ENCODE measurements at places on chromosomes 5 and 9. TPM values are rescaled to one million over a fixed set of nuclear protein-coding genes. Genes with fewer than 3 reads are reported as not detected.

DNA sequence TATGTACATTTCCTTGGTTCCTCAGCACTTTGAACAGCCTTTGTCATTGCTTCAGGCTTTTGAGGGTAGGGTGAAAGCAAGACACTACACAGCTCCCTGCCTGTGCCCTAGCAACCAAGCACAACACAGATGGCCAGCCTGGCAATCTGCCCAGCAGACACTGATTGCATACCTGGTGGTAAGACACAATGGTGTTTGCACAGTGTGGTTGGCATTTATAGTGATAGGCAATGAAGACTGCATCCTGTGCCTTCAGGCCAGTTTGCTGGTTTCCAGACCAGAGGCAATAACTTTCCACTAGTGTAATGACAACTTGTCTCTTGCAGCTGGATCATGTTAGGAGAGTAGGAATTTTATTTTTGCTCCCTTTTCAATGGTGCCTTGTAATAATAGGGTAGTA, 144.5 kb upstream of the TNC start:
- no peaks in the 10 kb centered on the region for H3K27me3 ChIP-seq
- no peaks in the 10 kb centered on the region for H3K36me3 ChIP-seq
- DNase-seq, result no peak
- no peak overlapping the region for H3K4me3 ChIP-seq
- no peaks in the 10 kb centered on the region for H3K4me1 ChIP-seq

The COL23A1 gene
- polyA plus RNA-seq, result 3.1 TPM

- no peaks in the 10 kb centered on the region for H3K27me3 ChIP-seq
- no peaks in the 10 kb centered on the region for H3K4me1 ChIP-seq
- H3K36me3 ChIP-seq, result no peaks in the 10 kb centered on the region
- H3K4me3 ChIP-seq, result no peak overlapping the region
These were observed 133.8 kb downstream of the PDE4D start for GRCh38 chr5:59759600-59760351.

DNA sequence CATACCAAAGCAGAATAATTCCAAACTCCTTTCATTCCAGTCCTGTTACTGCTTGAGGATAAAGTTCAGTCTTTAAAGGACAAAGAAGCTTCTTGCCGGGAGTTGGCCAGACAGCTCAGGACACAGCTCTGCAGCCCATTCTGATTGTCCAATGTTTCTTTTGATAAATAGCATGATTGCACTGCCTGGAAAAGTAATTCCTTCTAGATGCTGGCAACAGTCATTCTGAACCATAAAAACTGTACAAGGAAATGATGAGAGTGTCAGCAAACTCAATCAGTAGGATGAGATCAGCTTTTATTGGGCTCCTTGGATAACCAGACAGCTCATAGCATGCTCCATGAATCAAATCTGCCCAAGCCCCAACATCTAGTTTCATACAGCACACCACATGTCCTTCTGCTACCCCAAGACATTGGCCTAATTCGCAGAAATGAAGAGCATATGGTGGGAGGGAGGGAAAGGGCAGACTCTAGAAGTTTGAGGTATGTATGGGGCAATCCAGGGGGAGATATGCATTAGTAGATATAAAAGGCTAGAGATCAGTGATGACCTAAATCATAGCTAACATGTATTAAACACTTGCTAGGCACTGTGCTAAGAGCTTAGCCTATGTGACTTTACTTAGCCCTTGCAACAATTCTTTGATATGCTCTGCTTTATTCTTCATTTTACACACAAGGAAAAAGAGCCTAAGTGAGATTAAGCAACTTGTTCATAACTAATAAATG, 219.9 kb upstream of the NREP start:
- no peaks in the 10 kb centered on the region for H3K4me1 ChIP-seq
- no peaks in the 10 kb centered on the region for H3K36me3 ChIP-seq
- no peak overlapping the region for H3K4me3 ChIP-seq
- no peaks in the 10 kb centered on the region for H3K27me3 ChIP-seq
- H3K27ac ChIP-seq, result no peak overlapping the region

- H3K4me3 ChIP-seq, result no peak overlapping the region
- DNase-seq, result no peak
- peaks cover 19% of the 10 kb centered on the region for H3K4me1 ChIP-seq
- no peaks in the 10 kb centered on the region for H3K36me3 ChIP-seq
These were observed 60.6 kb downstream of the SHB start for GRCh38 chr9:38008168-38009034.

DNA sequence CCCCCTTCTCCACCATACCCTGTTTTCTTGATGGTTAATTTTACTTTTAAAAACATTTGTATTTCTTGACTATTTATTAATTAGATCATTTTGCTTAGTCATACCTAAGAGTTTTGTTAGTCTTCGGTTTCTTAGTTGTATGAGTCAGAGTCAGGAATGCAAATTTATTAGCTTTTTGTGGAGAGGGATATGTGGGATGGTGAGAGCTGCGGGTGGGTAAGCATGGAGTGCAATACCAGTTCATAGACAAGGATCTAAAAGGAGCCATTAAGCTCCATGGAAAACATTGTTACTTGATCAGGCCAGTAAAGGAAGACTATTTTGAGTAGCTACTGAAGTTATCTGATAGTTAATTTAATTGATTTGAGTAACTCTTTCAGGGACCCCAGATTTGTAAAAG, 77.5 kb downstream of the ZSWIM6 start:
- no peak overlapping the region for H3K27ac ChIP-seq
- no peaks in the 10 kb centered on the region for H3K27me3 ChIP-seq
- no peak overlapping the region for H3K4me3 ChIP-seq
- H3K36me3 ChIP-seq, result no peaks in the 10 kb centered on the region
- DNase-seq, result no peak
- H3K4me1 ChIP-seq, result peaks cover 23% of the 10 kb centered on the region

The CXCL14 gene
- 1.5 TPM for polyA plus RNA-seq

DNA sequence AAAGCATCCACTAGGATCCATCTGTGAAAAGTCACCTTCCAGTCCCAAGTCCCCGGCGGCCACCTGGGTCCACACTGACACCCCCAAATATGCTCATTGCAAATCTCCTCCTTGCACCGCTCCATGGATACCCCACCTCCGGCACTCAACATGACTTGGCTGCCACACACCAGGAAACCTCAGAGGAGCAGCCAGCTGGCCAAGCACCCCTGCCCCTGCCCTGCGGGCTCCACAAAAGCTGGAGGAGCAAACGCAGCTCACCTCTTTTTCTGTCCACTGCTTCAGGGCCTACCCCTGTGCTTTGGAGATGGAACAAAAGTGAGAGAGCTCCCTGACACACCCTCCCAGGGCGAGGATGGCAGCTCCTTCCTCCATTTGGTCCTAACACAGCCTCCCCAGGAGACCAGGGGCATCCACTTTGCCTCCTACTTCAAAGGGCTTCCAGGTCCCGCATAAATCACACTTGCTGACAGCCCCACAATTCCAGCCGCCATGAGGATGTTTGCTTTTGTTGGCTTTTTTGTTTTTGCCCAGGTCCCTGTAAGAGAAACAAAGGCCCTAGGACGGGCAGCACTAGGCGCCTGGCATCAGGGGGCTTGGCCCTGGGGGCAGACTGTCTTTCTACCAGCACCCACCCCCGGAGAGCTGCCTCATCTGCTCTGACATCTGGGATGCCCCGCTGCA, 14.8 kb downstream of the ROR2 start:
- no peaks in the 10 kb centered on the region for H3K36me3 ChIP-seq
- no peak overlapping the region for H3K27ac ChIP-seq
- H3K4me1 ChIP-seq, result peaks cover 8% of the 10 kb centered on the region
- DNase-seq, result no peak
- no peak overlapping the region for H3K4me3 ChIP-seq

The HSD17B4 gene
- 305 TPM for polyA plus RNA-seq

The HRCT1 gene
- not detected for polyA plus RNA-seq

- H3K36me3 ChIP-seq, result no peaks in the 10 kb centered on the region
- DNase-seq, result no peak
- H3K4me3 ChIP-seq, result no peak overlapping the region
- no peaks in the 10 kb centered on the region for H3K27me3 ChIP-seq
- H3K27ac ChIP-seq, result no peak overlapping the region
These were observed 485.7 kb downstream of the CSNK1G3 start for GRCh38 chr5:123997462-123998215.

The SH2D3C gene
- polyA plus RNA-seq, result 8.1 TPM

GRCh38 chr5:1799110-1799601, 481 bp downstream of the MRPL36 start:
- no peaks in the 10 kb centered on the region for H3K27me3 ChIP-seq
- peaks cover 34% of the 10 kb centered on the region for H3K36me3 ChIP-seq
- peak overlapping the region; percentile 94 for H3K4me3 ChIP-seq
- no peak for DNase-seq

DNA sequence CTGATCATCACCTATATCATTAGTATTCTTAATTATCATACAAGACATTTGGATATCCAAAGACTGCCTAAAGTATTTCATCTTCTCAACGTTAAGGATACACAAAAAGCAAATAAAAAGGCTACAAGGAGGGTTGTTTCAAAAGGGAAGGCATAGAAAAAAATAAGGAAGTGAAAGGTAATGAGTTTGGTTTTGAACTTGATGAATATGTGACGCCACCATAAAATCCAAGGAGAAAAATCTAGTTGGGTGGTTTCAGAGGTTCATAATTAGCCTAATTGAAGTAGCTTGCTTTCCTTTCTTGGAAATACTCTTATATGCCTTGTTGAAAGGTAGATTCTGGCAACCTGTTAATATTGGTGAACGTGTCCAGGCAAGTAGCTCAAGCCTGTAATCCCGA, 96.1 kb upstream of the SGCD start:
- no peaks in the 10 kb centered on the region for H3K36me3 ChIP-seq
- no peak overlapping the region for H3K4me3 ChIP-seq
- H3K27me3 ChIP-seq, result no peaks in the 10 kb centered on the region

DNA sequence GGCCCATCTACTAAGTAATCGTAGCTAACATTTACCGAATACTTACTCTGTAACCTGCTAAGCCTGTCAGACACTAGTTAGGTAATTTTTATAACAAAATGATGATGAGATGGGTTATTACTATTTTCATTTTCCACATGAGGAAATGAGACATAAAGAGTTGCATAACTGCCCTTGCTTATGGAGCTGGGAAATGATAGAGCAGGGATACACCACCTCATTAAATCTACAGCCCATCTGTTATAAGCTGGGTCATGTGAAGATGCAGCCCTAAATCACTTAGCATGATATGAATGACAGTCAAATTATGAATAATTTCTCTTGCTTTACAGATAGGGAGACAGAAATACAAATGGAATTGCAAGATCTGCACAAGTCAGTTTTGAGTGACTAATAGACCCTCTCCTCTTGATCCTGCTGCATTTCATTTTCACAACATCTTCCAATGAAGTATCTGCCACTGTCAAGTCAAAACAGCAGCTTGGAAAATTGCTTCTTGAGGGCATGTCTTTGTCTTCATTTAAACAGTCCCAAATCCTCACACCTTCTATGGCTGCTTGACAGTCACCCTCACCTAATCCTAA, 364.7 kb downstream of the PRELID2 start:
- H3K27me3 ChIP-seq, result no peaks in the 10 kb centered on the region
- H3K27ac ChIP-seq, result no peak overlapping the region
- no peak for DNase-seq
- H3K4me3 ChIP-seq, result no peak overlapping the region
- no peaks in the 10 kb centered on the region for H3K36me3 ChIP-seq

The SLC6A3 gene
- polyA plus RNA-seq, result 0.91 TPM

The CCDC183 gene
- 1.1 TPM for polyA plus RNA-seq

The MLLT3 gene
- 5.9 TPM for polyA plus RNA-seq

GRCh38 chr5:159416438-159416837, 86.2 kb upstream of the IL12B start:
- H3K36me3 ChIP-seq, result no peaks in the 10 kb centered on the region
- no peak overlapping the region for H3K27ac ChIP-seq
- no peak for DNase-seq
- no peak overlapping the region for H3K4me3 ChIP-seq
- H3K4me1 ChIP-seq, result peaks cover 2% of the 10 kb centered on the region

DNA sequence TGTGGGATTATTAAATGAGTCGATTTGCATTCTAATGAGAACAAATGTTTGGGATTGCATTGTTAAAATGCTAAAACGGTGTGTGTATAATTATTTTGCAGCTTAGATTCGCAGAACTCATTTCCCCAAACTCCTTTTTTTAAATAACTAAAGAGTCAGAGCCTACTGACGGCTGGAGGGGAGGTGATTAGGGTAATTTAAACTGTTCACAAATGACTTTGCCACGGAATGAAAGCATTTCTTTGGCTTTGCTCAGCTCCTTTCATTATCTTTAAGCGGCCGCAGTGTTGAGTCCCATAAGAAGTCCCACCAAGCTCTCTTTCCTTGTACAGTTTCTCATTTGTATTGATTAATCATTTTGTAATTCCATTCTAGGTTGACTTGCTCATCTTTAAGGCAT, 1632.8 kb downstream of the MAT2B start:
- H3K36me3 ChIP-seq, result no peaks in the 10 kb centered on the region
- no peak overlapping the region for H3K27ac ChIP-seq
- no peak for DNase-seq
